RPMI8226 (cell line): ENCODE measurements at places on chromosomes 2 and 18.
A peak's percentile ranks its signal among the peaks of the same experiment; 100 is the strongest.

DNA sequence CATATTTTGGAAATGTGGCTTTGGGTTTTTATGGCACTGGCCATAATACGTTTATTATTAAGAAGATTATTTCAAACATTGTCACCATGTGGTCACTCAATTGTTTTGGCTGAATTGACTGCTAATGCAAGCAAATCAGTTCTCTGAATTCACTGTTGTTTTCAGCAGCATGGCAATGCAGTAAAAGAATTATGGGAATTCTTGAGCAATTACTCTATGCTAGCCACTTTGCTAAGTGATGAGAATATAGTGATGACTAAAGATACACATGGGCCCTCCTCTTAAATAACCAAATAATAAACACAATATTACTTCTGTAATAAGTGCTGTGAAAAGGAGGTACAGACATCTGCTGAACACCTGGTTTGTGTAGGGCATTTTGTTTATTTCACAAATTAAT is 58.0 kb upstream of the FANCL start:
- no peak for DNase-seq

DNA sequence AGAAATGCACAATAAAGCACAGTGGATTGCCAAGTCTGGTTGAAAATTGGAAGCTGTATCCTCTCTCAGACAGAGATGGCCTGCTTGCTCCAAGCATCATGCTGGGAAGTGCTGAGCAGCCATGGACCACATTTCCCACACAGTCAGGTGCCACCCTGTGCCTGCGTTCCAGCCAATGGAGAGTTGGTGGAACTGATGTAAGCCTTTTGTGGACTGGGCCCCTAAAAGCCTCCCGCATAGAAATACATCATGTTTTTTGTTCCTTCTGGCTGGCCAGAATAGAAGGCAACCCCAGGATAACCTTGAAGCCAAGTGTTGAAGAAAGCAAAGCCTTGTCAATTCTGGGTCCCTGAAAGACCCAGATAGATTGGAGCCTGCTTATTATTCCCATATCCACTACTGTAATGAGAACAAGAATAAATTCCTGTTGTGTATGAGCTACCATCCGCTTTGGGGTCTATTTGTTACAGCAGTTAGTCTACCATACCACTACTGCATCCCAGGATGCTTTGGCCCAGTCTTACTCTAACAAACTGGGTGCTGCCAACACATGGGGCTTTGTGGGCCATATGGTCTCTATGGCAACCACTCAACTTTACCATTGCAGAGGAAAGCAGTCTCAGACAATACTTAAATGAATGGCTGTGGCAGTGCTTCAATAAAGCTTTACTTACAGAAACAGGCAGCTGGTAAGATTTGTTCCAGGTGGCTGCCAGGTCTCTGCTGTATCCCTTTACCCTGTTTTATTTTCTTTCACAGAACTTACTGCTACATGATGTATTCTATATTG is 65.4 kb downstream of the POLE4 start:
- no peak for DNase-seq

DNA sequence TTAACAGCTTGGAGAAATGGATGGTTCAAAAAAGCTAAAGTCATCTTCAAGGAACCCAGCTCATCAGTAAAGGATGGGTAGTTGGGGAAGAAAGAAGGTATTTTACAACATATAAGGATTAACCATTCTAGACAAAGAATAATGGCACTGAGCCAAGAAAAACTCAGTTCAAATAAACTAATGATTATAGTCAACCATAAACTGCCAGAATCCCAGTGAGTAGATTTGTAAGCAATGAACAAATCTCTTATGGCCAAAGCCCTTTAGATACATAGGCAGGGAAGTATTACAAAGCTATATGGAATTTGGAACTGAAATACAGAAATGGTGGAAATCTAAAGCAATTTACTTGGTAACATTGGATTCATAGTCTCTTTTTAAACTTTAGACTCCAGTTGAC is 92.4 kb upstream of the ZFP36L2 start:
- DNase-seq, result no peak

GRCh38 chr2:162221064-162221463 is 22.2 kb downstream of the FAP start:
- peak; percentile 66 for DNase-seq

DNA sequence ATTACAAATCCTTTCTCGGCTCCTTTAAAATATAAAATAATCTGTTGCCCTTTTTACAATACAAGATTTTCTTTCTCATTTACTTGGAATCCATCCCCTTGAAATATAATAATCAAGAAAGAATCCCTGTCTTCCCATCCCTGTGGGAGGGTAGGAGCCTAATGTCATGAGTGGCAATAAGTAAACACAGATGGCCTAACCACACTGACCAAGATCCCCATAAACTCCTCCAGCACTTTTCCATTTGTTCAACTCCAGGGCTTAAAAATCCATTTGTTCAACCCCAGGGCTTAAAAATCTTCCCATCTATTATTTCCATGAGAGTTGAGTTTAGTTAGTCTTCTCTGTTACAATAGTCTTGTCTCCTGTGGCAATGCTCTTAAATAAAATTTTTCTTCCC is 297.6 kb downstream of the CDH7 start:
- no peak for DNase-seq

DNA sequence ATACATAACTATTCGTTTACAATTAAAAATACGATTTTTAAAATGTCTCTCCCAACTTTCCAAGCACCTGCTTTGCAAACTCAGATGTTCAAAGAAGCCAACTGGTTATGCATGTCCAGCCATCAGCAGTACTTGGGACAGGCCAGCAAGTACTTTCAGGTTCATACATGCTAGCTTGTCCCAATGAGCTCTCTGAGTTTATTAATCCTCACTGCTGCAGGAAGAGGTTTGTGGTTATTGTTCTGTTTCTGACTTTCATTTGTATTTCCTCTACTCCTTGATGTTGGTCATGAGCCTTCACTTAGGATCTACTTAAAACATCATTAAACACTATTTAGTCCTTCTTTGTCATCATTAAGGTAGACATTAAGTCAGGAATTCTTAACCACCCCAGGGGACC is 374.1 kb downstream of the LRATD1 start:
- DNase-seq, result no peak

GRCh38 chr2:46015671-46016070 is 281.5 kb upstream of the EPAS1 start:
- no peak for DNase-seq

DNA sequence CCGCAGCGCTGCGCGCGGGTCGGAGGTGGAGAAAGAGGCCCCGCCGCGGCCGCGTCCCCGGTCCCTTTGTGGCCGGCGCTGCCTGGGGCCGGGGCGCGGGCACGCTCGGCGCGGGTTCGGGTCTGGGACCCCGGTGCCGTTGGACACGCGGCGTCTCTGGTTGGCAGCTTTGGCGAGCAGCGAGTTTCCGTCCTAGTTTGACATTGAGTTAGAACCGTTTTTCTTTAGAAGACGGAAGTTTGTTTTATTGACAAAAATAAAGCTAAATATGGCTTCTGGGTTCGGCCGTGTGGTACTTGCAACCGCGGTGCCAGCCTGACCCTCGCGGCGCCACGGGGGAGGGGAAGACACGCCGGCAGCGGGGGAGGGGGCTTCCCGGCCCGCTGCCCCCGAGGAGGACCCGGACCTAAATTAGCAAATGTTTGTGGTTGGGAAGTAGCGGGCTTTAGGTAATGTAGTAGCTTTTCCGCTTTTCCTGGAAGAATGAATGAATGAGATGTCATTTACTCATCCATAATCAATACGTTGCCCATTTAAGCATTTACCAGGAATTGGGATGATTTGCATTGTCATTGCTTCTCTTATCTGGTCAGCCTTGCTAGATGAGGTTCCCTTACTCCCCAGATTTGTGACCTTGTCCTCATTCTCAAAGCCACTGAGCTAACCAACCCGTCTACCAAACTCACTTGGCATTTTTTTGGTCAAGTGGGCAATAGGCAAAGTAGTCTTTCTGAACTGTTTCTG is 530 bp downstream of the GALNT1 start:
- peak; percentile 21 for DNase-seq

- DNase-seq, result no peak
Observed at GRCh38 chr2:127217470-127218325, 2.4 kb downstream of the CYP27C1 start.

GRCh38 chr2:136008205-136008865 is 22.9 kb upstream of the DARS1 start:
- DNase-seq, result no peak
